Stimulated activated CD8-positive, alpha-beta memory T cell treated with anti-CD3 and anti-CD28 coated beads, Interleukin-2, amount 100 ng/mL, for 1 hour (primary cell): ENCODE measurements at places on chromosomes 5 and 9.

DNA sequence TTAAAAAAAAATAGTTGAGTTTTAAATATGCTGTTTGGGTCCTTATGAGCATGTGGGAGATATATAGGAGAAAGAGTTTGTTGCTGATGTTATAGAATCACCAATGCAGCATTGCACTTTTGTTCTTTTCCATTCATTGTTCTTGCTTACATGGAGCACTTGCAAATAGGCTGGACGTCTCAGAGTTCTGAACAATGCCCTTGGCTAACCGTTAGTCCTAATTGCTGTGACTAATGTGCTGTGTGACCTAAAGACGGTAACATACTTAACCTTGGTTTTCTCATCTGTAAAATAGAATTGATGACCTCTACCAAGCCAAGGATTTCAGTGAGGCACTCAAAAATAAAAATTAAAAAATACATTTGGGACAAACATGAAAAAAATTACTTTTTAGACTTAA lies 29.8 kb downstream of the PIK3R1 start:
- no peak for DNase-seq

- no peak for DNase-seq
These were observed 363.4 kb downstream of the EBF1 start for GRCh38 chr5:158736150-158736870.

GRCh38 chr5:173781432-173781815 lies 106.7 kb upstream of the CPEB4 start:
- DNase-seq: no peak

- no peak for DNase-seq
These were observed 376.8 kb downstream of the PIK3R1 start for GRCh38 chr5:68592351-68592750.

DNA sequence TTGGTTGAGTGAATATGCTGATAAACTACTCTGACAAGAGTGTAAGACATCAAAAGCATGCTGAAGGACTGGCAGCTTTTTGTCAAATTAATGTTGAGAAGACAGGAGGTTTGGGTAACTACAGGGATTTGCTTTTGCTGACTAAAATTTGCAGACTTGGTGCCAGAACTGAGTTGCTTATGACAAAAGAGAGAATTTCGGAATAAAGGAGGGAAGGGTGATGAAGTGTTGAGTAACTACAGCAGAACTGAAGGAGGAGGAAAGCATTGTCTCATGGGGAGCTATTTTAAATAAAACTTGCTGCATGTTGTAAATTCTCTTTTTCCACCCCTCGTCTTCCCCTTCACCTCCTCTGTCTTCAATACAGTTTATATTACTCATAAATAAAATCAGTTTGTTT lies 296.1 kb downstream of the YTHDC2 start:
- no peak for DNase-seq

DNA sequence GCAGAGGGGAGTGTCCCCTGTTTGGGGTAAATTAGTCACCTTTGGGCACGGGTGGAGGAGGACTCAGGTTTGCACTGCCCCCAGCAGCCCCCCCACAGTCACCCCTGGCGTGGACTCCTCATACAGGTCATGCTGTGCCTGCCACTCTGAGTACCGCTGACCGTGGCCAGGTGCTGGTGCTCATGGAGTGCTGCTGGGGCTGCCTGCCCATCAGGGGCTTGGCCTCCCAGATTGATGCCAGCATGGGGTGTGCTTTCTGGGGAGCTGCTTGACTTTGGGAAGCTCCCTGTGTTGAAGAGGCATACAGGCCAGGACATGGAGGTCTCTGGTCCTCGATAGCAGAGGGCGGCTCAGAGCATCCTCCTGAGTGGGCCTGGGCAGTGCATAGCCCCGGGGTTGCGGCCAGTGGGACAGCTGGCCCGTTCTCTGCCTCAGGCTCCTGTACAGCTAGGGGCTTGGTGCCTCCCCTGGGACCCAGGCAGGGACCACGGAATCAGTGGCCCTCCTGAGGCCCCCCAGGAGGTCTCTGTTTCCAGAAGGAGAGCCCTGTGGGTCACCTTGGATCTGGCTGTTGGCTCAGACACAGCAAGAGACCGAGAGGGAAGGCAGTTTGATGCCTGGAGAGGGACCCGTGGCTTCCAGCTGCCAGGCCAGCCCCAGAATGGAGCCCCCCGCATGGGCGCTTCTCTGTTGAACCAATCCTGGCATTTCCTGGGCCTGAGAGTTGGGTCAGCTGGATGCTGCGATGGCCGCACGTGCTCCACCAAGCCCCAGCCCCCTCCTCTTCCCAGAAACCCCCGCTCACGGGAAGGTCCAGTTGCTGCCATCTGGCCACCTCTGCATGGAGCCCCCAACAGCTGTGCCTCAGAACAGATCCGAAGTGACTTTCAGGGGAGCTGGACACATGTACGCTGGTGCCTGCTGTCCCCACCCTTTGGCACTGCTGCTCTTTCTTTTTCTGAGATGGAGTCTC lies 6.1 kb upstream of the AJM1 start:
- DNase-seq: no peak
